ENCODE measurements at places on chromosomes 16 and 17.

DNA sequence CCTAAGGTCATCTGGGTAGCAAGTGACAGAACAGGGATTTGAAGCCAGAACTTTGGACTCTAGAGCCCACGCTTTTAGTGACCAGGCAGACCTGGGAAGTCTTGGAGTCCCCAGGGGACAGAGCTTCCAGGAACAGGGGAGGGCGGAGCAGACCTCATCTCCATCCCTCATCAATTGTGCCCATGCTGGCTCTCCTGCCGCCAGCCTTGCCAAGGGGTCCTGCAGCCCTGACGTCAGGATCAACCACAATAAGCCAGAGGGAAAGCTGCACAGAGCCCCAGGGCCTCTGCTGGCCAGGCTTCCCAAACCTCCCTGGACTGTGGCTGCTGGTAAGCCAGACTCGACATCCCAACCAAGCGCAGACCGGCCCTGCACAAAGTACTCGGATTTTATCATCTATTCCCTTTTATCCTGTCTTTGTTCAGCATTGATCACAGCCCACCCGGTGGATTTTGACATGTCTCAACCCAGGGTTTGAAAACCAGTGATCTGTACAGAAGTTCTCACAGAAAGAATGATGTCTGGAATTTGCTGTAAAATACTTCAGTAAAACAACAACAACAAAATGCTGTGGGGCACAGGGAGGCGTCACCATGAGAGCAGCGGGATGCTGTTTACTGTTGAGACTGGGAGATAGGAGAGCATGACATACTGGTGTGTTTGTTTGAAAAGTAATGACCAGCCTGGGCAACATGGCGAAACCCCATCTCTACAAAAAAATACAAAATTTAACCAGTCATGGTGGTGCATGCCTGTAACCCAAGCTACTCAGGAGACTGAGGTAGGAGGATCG is 11.8 kb downstream of the C16orf74 start:
- no peak for DNase-seq

- DNase-seq, result no peak
These were observed at the start of gene TNFRSF13B for GRCh38 chr17:16971458-16972338. TNFRSF13B (minus strand) TSS chr17:16972118; CDS start chr17:16972075, 43 bp downstream.

DNA sequence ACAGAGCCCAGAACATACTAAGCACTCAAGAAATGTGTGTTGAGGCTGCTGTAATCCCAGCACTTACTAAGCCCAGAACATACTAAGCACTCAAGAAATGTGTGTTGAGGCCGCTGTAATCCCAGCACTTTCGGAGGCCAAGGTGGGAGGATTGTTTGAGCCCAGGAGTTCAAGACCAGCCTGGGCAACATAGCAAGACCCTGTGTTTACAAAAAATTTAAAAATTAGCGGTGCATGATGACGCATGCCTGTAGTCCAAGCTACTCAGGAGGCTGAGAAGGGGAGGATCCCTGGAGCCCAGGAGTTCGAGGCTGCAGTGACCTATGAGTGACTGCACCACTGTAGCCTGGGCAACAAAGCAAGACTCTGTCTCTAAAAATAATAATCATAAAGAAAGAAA is 6.7 kb upstream of the ZDHHC1 start:
- DNase-seq, result no peak

- no peak for DNase-seq
These were observed at the start of gene HS3ST2 for GRCh38 chr16:22813948-22814710. HS3ST2 (plus strand) TSS chr16:22814162; CDS start chr16:22814611, 449 bp downstream.

GRCh38 chr17:31415640-31416502 is 24.4 kb downstream of the RAB11FIP4 start:
- no peak for DNase-seq

DNA sequence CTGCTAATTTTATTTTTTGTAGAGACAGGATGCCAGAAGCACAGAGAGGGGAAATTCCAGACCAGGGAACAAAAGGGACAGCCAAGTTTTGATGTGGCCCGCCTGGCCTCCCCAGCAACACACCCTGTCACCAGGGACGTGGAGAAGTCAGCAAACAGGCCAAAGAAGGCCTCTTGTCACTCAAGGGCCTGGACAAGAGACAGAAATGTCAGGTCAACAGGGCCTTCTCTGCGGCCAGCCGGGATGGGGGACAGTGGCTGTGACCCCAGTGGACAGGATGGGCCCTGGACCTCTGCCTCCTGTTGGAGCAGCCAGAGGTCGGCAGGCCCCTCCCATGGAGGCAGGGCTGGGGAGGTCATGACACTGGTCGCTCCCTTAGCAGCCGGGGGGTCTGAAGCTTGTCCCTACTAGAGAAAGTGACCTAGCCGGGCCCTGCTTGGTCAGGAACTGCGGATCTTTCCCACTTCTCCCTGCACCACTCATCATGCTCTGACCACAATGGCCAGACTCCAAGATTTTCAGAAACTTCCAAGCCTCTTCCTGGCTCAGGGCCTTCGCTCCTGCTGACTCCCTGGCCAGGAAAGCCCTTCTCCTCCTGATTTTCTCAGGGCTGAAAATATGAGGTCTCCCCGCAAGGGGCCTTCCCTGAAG is 9.2 kb upstream of the TVP23A start:
- DNase-seq, result no peak

- no peak for DNase-seq
These were observed 74.7 kb upstream of the CDH5 start for GRCh38 chr16:66291833-66292232.

DNA sequence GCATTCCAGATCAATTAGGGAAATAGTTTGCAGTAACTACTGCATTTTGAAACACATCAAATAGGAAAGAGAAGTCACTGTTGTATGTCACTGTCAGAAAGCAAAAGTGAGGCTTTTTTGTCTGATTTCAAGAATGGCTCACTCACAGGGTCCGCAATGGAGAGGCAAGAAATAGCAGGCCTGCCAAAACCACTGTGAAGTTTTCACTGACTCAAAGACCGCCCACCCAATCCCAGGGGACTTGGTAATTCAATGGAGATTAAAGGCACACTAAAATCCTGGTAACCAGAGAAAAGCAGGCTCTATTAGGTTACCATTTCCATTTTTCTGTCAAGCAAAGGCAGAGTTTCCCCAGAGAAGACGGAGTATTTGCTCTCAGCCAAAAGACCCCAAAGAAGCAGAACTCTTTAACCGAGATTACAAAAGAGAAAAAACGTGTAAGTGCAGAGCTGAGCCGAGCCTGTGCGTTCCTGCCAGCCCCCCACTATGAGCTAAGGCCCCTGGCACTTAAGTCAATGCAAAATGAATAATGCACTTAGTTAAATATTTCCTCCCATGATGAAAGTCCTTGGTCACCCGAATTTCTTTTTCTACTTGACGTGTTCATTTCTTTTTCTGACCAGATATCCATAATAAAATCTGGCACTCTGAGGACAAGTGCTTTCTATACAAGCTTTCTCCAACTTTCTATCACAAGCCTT is 57.0 kb downstream of the FOXL1 start:
- DNase-seq, result no peak

DNA sequence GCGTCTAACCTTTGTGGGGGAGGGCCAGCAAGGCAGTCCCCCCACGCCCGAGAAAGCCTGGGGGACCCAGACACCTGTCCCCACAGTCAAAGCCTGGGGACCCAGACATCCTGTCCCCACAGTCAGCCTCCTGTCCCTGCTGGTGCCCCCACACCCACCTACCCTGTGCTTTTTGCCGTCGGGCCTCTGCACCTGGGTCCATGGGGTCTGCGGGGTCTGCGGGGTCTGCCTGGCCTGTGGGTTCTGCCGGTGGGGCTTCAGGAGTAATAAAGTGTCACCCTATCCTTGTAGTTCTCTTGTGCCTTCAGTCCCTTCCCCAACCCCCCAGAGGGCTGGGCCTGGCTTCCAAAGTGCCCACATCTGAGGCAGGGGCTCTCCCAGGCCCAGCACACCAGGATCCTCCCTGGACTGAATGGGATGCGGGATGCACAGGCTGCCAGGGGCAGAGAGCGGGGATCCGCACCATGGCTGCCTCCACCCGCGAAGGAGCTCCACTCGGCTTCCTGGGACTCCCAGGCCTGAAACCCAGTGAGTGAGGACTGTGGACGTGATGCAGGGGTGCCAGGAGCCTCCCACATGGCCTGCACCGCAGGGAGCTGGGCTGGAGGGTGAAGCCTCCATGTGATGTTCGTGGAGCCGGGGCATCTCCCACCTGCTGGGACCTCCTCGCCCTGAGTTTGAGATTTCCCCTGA is 16.3 kb upstream of the DPEP1 start:
- no peak for DNase-seq

Measured in activated naive CD4-positive, alpha-beta T cell (primary cell).